CD4-positive, alpha-beta T cell (primary cell): ENCODE measurements at places on chromosomes 12 and 14.
A peak's percentile ranks its signal among the peaks of the same experiment; 100 is the strongest.

GRCh38 chr12:9810671-9811070 lies 16.6 kb upstream of the KLRF1 start:
- peak; percentile 27 for DNase-seq

DNA sequence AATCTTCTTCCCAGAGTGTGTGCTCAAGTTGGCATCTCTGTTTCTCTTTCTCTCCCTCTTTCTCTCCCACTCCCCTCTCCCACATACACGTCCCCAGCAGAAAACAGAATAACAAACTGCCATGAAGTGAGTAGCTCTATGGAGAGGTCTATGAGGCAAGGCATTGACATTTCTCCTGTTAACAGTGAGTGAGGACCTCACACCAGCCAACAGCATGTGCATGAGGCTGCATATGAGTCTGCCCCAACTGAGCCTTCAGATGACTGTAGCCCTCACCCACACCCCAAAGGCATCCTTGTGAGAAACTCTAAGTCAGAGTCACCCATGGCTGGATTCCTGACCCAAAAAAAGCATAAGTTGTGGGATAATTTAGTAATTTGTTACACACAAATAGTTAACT lies 50.4 kb downstream of the MAGOHB start:
- no peak for DNase-seq

- DNase-seq = no peak
These were observed 23.2 kb downstream of the MAPK1IP1L start for GRCh38 chr14:55074662-55075061.

DNA sequence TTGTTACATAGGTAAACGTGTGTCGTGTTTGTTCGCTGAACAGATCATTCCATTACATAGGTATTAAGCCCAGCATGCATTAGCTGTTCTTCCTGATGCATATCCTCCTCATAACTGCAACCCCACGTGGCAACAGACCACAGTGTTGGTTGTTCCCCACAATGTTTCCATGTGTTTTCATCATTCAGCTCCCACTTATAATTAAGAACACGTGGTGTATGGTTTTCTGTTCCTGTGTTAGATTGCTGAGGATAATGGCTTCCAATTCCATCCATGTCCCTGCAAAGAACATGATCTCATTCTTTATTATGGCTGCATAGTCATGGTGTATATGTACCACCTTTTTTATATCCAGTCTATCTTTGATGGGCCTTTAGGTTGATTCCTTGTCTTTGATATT lies 1071.1 kb downstream of the SLC16A7 start:
- no peak for DNase-seq

DNA sequence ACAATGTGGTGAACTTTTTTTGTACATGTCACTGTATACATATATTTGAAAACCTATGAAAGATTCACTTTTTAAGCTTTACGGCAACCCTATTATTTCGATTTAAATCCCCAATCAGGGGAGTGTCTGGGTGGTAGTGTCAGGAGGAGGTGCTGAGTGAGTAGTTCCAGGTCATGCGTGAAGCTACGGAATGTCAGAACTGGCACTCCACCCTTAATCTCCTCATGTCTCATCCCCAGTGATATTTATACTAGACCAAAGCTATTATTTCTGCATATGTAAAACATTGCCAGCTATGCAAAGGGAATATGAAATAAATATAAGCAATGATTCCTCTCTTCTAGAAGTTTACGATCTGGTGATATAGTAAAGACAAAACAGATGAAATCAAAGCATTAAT lies 12.3 kb downstream of the NR1H4 start:
- no peak for DNase-seq

GRCh38 chr12:5309654-5310053 lies 122.3 kb upstream of the NTF3 start:
- no peak for DNase-seq

DNA sequence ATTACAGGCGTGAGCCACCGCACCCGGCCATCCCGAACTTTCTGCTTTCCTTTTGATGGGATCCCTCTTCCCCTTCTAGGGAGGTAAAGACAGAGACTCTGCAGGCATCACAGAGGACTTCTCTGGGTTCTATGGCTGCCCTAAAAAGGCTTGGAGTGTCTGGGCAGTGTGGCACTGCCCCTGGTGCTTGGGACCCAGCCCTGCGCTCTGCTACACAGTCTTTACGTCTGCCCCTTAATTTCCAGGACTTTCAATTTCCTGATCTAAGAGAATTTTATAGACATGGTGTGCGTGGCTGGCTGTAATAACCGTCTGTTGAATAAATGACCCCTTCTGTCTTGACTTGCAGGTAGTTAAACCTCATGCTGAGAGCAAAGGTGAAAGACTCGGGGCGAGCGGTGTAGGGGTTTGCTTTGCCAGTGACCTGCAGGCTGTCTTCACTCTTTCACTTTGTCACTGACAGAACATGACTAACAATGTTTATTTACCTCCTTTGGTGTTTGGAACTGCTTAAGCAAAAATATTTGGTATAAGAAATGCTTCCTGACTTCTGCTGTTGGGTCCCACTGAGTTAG lies 110.9 kb upstream of the MAP1LC3B2 start:
- DNase-seq = no peak

GRCh38 chr12:55946553-55946952 lies 15.6 kb downstream of the DGKA start:
- no peak for DNase-seq

GRCh38 chr14:86575141-86575540 lies 1045.2 kb downstream of the FLRT2 start:
- no peak for DNase-seq

- no peak for DNase-seq
These were observed 33.3 kb downstream of the ATP2A2 start for GRCh38 chr12:110314308-110314707.

DNA sequence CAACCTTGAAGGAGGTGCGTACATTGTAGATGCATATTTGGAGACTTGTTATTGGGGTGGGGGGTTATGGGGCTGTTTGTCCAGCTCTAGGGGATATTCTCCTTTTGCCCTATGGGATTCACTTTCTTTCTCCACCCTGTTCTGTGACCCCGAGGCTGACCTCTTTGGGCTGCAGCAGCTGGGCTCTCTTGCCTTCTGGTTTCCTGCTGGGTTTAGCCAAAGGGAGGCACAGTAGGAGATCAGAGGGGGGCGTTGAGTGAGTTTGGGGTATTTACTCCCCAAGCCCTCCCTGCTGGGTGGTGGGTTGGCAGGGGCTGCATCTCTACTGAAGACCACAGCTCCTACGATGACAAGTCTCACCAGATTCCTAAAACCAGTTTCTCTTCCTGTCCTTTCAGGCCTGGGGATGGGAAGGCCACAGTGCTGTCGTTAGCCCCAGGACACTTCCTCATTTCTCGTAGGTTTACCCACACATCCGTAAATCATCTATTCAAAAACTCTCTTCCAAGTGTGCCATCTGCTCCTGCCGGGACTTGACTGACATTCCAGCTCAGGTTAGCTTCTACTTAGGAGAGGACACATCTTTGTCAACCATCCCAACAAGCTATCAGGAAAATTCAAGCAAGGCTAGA lies 127.1 kb downstream of the TMEM30B start:
- DNase-seq = peak; percentile 5

GRCh38 chr14:73567951-73568885 lies 795 bp upstream of the ACOT2 start:
- no peak for DNase-seq

- DNase-seq = no peak
These were observed 737 bp downstream of the SPX start for GRCh38 chr12:21526721-21527345.

DNA sequence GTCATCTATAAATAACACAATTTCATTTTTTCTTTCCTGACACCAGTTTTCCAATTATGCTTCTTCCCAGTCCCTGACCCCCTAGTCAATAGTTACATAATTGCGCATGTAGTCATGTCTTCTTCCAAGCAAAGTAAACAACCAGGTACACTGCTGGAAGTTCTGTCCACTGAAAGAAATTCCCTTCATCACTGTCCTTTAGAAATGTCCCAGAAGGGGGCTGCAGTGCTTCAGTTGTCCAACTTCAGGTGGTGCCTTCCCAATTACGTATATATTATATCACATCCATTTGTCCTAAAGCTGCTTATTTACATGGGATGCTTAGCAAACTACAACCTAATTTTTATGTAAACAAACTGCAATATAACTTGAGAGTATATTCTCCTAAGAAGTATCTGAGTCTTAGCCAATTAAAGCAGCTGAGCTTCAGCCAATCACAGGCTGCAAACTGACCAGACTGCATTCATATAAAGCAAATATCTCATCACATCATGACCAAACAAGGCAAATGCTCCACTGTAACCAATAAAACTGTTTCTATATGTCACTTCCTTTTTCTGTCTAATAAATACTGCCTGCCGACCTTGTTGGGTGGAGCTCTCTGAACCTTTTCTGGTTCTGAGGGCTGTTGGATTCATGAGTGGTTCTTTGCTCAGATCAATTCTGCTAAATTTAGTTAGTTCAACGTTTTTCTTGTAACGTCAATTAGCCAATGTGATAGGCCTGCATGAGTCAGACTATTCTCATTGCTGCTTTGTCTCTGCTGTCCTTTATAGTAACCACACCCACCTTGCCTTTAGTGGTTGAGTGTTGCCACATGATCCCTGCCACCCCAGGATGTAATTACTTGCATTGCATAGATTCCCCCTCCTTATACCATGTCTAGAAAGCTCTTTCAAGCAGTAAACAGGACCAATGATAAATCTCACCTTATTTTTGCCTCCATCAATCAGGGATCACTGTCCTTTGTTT lies 239.3 kb downstream of the ALG10B start:
- no peak for DNase-seq

DNA sequence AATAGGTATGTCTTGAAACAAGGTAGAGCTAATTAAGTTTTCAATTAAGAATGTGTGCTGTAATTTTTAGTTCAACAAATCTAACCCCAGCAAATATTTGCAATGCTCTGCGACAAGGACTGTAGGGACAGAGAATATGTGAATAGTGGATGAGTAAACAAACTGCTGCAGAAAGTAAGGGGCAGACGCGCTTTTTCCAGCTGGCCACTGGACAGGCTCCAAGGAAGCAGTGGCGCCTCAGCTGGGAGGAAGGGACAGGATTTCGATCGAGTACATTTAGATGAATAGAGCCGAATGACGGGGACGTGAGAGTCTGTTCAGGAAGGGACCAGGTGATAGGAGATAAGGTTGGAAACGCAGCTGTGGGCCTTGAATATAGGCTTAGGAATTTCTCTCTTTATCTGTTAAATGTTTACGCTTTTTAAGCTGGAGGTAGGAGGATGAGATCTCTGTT lies 69.3 kb downstream of the ELK3 start:
- DNase-seq = no peak

GRCh38 chr12:34033628-34034296 lies 11.5 kb downstream of the ALG10 start:
- no peak for DNase-seq

DNA sequence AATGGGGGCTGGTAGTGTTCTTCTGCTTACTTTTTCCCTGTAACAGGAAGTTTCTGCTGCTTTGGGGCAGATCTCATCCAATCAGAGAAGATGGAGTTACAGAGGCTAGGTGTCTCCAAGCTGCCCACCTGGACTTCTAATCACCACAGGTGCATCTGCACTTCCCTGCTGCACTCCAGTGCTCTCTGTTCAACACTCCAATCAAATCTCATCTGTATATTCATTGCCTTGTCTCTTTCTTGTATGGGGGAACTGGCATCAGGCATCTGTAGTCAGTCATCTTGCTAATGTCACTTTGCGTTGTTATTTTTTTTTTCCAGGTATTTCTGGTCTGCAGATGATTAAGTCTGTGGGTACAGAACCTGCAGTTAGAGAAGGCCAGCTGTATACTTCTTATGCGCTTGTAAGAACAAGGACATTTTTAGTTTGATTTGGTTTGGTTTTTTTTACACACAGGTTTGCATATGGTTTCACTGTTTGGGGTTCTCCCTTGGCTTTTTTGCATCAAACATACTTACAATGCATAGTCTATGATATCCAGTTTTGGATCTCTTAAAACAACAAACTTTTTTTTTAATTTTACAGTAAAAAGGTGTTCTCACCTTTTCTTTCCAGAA lies 116.0 kb downstream of the METTL25 start:
- DNase-seq = no peak

DNA sequence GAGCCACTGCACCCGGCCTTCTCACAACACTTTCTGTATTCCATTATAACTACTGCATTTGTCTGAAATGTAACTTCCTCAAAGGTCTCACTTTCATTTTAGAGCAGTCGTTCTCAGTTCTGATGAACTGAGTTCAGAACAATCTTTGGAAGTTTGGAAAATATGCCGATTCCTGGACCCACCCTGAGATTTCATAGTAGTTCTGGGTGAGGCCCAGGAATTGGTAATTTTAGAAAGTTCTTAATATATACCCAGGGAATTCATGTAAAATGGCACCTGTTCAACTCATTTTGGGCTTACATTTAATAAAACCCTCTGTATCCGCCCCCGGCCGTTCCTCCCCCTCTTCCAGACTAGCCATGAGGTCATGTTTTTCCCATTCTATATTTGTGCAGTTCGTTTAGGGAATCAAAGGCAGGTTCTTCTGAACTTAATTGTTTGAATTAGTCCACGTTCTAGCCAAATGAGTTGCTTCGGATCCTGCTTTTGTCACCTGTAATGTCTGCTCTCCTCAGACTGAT lies 5.9 kb downstream of the GSG1 start:
- no peak for DNase-seq

- DNase-seq = no peak
These were observed 56.8 kb downstream of the LRFN5 start for GRCh38 chr14:41663473-41663850.

GRCh38 chr12:49903700-49904423 lies at the start of gene FAIM2:
Gene FAIM2 (minus strand): TSS chr12:49903900. CDS start chr12:49903792, 108 bp downstream.
- DNase-seq = peak; percentile 63

DNA sequence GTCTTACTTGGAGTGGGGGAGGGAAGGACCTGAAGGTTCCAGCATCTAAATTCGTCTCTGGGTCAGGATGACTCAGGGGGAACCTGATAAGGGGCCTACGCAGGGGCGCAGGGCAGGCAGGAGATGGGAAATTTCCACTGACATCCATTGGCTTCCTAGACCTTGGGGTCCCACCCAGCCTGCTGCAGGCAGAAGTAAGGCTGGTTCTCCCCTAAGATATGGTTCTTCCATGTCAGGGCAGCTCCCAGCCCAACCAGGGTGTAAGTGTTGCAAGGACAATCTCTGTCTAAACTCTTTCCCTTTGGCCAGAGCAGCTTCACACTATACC lies 2.1 kb upstream of the NDRG2 start:
- no peak for DNase-seq

GRCh38 chr12:32253154-32253790 lies 146.1 kb upstream of the FGD4 start:
- no peak for DNase-seq
